ENCODE measurements at places on chromosomes 13 and 19.

DNA sequence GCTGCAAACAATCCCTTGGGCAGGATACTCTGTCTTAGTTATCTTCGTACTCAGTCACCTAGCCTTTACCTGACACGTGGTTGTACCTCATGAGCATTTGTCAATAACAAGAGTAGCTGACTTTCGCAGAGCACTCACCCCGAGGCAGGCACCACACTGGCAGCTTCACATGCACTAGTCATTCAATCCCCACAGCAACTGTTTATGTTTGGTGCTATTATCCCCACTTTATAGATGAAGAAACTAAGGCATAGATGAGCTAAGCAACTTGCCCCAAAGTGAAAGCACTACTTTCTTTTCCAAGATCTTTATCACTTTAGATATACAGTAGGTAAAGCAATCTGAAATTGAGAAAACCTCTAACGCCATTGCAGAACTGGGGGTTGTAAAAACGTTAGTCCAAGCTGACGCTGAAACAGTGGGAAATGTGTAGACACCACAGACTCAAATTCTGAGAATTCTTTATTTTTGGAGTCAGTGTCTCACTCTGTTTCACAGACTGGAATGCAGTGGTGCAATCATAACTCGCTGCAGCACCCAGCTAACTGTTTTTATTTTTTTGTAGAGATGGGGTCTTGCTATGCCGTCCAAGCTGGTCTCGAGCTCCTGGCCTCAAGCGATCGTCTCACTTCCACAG, 446.0 kb downstream of the FOXO1 start:
- no peak for DNase-seq

DNA sequence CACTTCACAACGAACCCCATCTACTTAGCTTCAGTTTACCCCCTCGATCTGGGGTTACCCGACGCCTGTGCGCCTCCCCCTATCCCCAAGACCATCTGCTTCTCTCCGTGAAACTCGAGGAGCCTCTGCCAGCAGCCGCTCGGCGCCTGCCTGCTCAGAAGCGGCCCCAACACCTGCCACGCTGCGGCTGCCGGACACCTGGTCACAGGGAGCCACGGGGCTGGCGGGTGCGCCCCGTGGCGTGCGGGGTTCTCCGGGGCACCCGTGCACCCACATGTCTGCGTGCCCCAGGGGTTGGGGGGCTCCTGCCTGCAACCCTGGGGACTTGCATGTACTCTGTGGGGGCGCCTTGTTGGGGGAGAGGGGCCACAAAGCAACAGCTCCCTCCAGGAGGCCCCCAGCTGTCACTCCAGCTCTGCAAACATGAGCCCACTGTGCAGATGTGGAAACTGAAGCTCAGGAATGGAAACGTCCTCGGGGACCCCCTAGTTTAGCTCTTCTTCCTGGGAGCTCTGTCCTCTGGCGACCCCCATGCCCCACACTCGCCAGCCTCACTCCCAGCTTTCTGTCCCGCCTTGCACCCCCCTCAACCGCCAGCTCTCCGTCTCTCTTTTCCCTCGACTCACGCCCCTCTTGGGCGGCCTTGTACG, 7.0 kb upstream of the SEMA6B start:
- DNase-seq: no peak

DNA sequence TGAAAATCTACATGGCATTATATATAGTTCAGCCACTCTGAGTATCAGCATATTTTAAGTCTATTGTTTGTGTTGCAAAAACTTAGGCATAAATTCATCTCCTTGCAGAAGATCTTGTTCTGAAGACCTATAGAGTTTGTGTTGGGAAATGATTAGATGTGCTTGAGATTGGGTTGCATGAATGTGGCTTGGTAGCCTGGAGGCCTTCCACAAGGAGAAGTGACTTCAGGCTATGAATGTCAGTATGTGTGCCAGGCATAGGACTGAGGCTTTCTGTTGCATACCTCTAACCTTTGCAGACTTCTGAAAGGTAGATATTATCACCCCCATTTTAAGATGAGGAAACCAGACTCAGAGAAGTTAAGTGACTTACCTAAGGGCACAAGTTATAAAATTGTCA, 188.6 kb downstream of the OLFM4 start:
- no peak for DNase-seq

DNA sequence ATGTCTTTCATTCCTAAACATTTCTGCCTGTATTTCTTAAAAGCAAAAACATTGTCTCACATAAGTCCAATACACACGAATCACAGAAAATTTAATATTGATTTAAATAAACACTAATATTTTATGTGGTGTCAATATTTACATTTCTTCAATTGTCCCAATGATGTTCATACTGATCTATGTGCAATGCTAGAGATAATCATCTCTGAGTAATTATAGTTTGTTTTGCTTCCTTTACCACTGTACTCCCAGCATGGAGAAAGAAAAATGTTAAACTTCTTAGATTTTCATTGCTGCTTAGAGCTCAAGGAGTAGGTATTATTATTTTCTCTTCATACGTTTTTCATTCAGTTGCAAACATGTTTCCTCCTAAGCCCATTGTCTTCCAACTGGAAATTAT, 434.2 kb upstream of the PRR20A start:
- no peak for DNase-seq

DNA sequence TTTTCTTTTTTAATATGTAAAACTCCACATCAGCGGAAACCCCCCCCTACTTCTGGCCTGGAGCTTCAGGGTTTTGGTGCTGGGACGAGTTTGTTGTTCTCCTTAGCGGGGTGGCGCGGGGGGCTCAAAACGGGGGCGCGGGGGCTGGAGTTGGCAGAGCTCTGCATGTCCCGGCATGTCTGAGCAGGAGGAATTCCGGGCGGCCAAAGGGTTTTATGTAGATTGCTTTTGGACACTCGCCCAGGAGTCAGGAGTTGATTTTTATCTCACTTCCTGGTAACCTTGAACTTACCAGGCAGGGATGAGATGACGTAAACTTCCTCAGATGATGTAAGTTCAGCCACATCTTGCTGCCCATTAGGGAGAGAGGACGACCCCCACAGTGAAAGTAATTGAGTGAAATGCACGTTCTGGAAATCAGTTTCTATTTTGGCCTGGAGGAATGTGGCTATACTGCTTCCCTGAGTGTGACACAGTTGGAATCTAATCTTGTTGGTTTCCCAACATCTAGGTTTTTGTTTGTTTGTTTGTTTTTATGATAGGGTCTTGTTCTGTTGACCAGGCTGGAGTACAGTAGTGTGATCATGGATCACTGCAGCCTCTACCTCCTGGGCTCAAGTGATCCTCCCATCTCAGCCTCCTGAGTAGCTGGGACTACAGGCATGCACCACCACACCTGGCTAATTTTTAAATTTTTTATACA, 21.0 kb upstream of the GDF15 start:
- DNase-seq: peak; percentile 89

GRCh38 chr19:44539236-44539826, 9.9 kb upstream of the CEACAM20 start:
- DNase-seq: no peak

DNA sequence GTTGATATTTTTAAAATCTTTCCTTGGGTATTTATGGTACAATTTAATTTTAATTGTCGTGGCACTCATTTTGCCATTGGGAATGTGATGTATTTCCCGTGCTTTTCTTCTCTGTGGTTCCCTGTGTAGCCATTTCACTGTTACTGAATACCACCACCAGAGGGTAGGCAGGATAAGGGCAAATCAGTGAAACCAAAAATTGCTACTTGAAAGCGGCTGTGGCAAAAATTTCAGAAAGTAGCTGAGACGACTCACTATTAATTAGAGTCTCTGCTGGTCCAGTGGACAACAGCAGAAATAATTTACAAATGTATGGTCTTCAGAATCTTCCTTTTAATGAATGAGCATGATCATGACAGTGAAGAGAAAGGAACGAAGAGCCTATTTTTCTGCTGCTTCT, 34.4 kb upstream of the MIR17HG start:
- DNase-seq: no peak

DNA sequence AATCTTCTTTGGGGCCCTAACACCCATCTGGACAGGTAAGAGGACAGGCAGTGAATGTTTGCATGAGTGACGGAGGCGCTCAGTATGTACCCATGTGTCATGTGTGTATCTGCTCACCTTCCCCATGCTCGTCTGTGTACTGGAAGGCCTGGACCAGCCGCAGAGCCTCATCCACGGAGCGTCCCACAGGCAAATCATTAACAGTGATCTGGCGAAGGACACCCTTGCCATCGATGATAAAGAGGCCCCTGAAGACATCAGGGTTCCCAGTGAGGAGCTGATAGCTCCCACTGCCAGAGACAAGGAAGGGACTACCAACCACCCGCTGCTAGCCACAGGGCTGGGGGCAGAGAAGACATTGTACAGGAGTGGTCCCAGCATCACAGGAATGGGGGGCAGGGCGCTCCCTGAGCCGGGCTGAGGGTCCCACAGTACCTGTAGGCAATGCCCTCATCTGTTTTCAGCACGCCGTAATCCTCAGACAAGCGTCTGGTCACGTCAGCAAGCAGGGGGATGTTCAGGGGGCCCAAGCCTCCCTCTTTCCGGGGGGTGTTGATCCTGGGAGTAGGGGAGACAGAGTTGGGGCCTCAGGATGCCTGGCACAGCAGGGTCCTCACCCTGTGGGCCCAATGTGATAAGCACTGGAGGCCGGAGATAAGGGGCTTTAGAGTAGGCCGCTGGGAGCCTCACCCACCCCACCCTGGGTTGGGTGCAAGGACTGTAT, 1.7 kb downstream of the PRDX2 start:
- no peak for DNase-seq

- no peak for DNase-seq
Observed at GRCh38 chr19:45051929-45052579, 13.2 kb downstream of the CLASRP start.

- no peak for DNase-seq
Observed at GRCh38 chr19:13954185-13954584, 1.9 kb downstream of the DCAF15 start.

- DNase-seq: no peak
Observed at GRCh38 chr13:42466123-42466522, 107.8 kb upstream of the TNFSF11 start.

GRCh38 chr19:35596366-35596999, 10.5 kb downstream of the PMIS2 start:
- DNase-seq: no peak

DNA sequence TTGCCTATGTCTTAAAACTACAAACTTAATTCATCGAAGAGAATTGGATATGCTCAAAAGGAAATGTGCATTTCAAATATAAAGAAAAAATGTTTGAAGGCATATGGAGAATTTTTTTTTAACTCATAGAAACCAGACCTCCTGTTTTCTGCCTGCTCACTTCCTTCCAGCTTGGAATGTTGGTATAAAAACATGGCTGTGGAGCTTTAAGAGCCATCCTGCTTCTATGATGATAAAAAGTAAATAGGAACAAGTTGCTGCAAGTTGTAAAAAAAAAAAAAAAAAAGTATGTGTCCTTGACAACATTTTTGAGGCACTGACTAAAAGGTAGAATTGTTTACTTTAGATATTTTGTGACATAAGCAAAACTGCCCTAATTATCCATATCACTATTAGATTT, 1230.7 kb downstream of the PCDH9 start:
- no peak for DNase-seq

DNA sequence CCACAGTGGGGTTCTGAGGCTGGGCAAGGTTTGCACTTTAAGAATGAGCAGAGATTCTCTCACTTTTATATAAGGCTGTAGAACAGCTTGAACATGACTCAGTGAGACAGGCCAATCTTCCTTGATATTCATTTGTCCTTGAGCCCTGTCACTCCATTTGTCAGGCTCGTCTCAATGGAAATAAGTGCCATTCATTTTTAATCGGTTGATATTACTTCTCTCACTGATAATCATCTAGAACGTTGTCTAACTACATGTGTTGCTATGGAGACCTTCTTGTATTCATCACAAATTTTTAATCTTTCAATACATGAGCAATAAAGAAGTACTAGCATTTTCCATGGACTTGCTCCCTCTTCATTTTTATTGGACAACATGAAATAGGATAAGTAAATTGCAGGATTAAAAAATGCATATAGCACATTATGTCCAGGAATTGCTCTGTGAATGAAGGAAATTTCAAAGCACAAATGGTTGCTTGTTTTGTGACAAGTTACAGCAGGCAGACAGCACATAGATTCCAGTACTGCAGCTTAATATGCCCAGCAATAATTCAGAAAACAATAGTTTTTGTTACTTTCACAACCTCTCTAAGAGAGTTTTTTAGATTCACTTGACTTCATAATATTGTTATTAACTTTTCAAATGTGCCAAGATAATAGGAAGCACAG, 1178.4 kb upstream of the ATXN8OS start:
- DNase-seq: no peak

DNA sequence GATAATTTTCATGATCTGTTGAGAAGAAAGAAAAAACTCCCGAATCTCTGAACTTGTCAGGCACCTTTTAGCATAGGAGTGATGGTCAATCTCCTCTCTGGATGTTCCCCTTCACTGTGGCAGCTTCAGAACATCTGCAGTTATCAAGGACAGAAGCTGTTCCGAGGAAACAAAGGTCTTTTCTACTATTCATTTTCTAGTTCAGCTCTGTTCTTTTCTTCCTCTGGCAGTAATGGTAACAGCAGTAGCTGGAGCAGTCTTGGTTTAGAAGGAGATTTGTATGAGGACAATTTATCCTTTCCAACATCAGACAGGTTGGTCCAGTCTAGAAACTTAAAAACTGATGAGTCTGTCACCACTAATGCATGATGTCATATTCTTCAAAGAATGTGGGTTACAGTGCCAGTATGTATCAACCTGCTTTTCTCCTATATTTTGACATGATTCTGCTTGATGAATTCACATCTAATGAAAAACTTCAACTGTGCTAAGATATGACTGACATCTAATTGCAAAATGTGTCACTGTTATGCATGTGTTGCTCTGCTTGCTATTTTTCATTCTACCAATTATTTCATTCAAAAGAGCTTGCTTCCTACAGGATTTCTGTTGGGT, 41.0 kb downstream of the AKAP11 start:
- DNase-seq: no peak

DNA sequence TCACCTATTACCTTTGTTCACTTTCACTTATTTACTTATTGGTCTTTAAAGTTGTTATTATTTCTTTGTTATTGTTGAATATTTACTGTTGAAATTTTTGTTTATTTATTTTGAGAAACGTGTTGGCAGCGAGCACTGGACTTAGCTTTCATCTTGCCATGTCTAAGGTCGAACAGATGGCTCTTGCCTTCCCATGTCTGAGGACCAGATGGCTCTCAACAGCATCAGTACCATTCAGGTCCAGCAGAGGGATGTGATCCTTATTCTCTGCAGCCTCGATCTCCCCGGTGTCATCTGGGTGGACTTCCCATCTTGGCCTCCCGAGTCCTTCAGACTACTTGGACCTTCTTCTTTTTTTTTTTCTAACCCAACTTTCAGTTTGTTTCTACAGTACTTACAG, 1437.6 kb downstream of the UQCRFS1 start:
- DNase-seq: no peak

- DNase-seq: no peak
Observed at GRCh38 chr19:31330237-31330636, 19.0 kb downstream of the TSHZ3 start.

- peak; percentile 72 for DNase-seq
Observed at GRCh38 chr19:16778796-16779411, 50.3 kb upstream of the SIN3B start.
